ENCODE measurements at places on chromosomes 13 and 19.

GRCh38 chr19:53553865-53554791, 16.2 kb downstream of the ZNF331 start:
- peak; percentile 81 for DNase-seq

GRCh38 chr19:33450689-33451088, 70.9 kb downstream of the PEPD start:
- no peak for DNase-seq

GRCh38 chr19:47820410-47820809, 1.3 kb upstream of the CRX start:
- DNase-seq: no peak

GRCh38 chr19:1144741-1145140, 29.3 kb downstream of the SBNO2 start:
- DNase-seq: no peak

- no peak for DNase-seq
These were observed 130.7 kb upstream of the PEG3 start for GRCh38 chr19:56971230-56971629.

- no peak for DNase-seq
These were observed 72.3 kb upstream of the RFC3 start for GRCh38 chr13:33745370-33746324.

- DNase-seq: no peak
These were observed 1.6 kb downstream of the GPR183 start for GRCh38 chr13:99305566-99305965.

DNA sequence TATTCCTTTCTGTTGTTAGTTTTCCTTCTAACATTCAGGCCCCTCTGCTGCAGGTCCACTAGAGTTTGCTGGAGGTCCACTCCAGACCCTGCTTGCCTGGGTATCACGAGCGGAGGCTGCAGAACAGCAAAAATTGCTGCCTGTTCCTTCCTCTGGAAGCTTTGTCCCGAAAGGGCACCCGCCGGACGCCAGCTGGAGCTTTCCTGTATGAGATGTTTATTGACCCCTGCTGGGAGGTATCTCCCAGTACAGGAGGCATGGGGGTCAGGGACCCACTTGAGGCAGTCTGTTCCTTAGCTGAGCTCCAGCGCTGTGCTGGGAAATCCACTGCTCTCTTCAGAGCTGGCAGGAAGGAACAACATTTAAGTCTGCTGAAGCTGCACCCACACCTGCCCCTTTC, 259.1 kb downstream of the SLC7A1 start:
- no peak for DNase-seq

DNA sequence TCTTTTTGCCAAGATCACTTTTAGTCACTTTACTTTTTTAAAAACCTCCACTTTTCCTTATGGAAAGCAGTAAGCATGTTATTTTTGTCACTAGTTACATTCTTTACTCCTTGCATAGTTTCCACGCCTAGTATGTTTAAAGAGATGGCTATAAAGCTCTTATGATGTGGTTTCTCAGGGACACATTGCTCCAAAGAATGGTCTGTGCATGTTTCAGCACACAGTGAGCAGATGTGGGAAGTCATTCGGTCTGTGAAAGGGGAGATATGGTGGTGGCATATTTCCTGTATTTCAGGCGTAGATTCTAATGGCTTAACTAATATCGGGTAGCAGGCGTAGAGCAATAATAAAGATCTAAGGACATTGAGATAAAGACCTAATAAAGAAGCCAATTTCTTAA, 180.7 kb downstream of the SLITRK6 start:
- DNase-seq: no peak

DNA sequence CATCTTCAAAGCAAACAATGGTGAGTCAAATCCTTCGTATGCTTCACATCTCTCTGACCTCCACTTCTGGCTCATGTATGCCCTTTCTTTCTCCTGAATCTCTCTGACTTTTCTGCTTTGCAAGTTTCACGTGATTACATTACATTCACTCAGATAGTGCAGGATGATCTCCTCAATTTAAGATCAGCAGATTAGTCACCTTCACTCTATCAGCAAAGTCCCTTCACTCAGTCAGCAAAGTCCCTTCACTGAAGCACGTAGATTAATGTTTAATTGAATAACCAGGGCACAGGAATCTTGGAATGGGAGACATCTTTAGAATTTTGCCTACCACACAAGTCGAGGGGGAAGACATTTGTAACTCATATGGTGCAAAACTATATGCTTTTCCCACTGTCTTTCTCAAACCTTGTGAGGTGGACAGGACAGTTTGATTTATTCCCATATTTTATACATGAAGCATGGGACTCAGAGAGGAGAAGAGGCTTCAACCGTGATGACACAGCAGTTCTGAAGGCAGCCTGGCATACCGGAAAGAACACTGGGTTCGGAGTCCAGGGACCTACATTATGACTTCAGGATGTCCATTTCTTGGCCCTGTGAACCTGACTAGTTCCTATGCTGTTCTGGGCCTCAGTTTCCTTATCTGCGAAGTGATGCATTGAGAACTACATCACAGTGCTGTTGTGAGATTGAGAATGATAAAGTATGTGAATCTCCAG, 23.3 kb downstream of the SIGLECL1 start:
- DNase-seq: no peak

DNA sequence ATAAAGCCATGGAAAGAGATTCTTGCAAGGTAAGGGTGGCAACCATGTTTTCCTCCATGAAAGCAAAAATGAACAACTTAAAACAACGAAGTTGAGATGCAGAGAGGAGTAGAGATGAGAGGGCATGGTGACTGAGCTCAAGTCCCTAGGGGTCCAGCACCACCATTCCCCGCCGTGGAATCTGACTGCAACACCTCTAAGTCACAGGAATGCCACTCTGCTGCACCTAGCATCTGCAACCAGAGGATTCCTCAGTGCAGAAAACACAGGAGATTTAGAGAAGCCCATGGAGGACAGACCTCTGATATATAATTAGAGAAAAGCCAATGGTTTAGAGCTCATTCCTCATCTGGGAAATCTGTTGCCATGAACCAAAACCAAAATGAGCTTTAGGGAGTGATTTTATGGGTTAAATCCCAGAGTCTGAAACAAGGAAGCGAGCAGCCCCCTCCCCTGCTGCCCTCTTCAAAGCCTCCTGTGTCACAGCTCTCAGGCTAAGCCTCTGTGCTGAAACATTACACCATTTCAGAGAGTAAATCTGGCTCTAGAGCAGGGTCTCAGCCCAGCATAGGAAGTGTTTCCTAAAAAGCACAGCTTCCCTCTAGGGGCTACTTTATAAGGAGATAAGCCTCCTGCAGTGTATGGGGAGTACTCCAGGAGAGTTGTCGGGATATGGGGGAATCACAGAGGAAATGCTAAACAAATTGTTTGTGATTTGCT, 1043.6 kb downstream of the UQCRFS1 start:
- DNase-seq: no peak

GRCh38 chr13:100433475-100433874, 155.1 kb downstream of the GGACT start:
- DNase-seq: no peak

DNA sequence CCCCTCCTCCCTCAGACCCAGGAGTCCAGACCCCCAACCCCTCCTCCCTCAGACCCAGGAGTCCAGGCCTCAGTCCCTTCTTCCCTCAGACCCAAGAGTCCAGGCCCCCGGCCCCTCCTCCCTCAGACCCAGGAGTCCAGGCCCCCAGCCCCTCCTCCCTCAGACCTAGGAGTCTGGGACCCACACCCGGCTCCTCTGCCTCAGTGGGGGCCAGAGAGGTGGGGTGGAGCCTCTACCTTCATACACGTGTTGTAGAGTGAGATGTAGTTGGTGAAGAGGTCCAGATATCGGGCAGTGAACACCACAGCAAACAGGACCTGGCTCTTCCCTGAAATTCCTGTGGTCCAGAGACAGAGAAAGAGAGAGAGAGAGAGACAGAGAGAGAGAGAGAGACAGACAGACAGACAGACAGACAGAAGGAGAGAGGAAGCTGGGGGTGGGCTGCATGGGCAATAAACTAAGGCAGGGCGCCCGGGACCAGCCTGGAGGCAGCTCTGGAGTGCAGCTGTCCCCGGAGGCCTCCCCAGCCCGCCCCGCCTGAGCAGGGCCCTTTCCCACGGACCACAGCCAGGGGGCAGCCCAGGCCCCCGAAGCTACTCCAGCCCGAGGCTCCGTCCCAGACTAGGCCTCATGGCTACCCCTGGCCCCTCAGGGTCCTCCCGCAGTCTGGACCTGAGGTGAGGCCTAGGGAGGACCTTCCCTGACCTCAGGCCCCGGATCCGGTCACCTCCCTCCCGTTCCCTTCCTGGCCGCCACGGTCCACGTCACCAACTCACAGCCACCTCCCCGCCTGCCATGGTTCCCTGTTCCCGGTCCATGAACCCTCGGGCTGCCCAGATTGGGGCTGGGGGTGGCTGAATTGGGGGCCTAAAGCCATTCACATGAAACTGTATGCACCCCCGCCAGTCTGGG, 907 bp downstream of the KDELR1 start:
- DNase-seq: no peak

- no peak for DNase-seq
These were observed 4.6 kb downstream of the FBXO17 start for GRCh38 chr19:38970664-38971532.

DNA sequence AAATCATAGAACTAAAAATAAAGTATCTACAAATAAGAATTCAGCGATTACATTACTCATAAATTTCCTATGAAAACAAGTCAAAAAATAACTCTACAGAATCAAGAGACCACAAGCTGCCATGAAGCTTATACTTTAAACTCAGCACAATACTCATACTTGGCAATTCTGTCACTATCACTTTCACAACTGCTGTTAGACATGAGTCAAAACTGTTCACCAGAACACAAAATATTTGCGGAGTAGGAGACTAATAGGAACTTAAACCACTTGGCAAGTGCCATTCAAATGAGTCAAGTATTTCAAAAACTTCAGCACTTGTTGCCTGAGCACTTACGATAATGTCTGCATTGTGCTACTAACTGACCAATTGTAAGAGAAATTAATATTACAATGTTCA, 387.8 kb upstream of the GPC6 start:
- peak; percentile 92 for DNase-seq

GRCh38 chr19:38265921-38266429, 1.6 kb downstream of the SPINT2 start:
- DNase-seq: no peak

DNA sequence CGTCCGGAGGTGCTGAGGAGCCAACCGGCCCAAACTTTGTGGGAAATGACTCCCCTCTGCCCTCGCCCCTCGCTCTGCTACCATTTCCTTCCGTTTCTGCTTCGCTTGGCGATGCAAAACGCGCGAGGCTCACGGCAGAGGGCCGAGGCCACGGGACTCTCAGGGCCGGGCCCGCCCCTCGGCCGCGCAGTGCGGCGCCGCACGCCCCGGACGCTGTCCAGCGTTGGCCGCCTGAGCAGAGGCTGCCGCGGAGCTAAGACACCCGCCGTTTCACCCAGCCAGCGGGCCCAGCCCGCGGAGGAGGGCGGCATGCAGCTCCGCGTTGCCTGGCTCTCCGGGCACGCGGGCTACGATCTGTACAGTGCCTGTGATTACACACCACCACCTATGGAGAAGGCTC, 2.1 kb upstream of the ZNF578 start:
- DNase-seq: no peak

DNA sequence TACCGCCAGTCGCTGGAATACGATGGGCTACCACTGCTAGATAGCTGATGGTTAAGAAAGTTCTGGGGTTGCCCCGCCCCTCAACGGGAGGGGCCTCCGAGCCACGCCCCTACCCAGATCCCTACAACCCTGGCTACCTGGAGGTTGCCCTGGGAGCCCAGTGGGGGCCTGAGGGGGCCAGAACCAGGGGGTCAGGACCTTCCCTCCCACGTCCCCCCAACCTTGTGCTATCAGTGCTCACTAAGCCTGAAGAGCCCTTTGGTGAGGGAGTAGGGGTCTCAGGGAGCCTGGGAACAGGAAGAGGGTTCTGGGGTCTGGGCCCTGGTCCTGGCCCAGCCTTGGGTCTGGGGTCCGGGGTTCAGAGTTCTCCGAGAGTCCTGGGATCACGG, 8.9 kb downstream of the OCEL1 start:
- DNase-seq: no peak

- DNase-seq: no peak
These were observed 7.0 kb downstream of the CAB39L start for GRCh38 chr13:49436890-49437289.

All from skeletal muscle cell (primary cell).